ENCODE measurements at places on chromosomes 6 and 20. TPM values are rescaled to one million over a fixed set of nuclear protein-coding genes. Genes with fewer than 3 reads are reported as not detected.

GRCh38 chr20:3275064-3275935 is 36.3 kb upstream of the SLC4A11 start:
- no peak overlapping the region for H3K4me3 ChIP-seq
- H3K36me3 ChIP-seq: peaks cover 6% of the 10 kb centered on the region
- no peaks in the 10 kb centered on the region for H3K27me3 ChIP-seq

- H3K36me3 ChIP-seq: no peaks in the 10 kb centered on the region
- H3K4me3 ChIP-seq: no peak overlapping the region
- no peaks in the 10 kb centered on the region for H3K27me3 ChIP-seq
- H3K27ac ChIP-seq: no peak overlapping the region
- DNase-seq: no peak
Measured at GRCh38 chr20:61600016-61600415, 348.0 kb downstream of the CDH4 start.

Gene OTOR
- not detected for polyA plus RNA-seq

DNA sequence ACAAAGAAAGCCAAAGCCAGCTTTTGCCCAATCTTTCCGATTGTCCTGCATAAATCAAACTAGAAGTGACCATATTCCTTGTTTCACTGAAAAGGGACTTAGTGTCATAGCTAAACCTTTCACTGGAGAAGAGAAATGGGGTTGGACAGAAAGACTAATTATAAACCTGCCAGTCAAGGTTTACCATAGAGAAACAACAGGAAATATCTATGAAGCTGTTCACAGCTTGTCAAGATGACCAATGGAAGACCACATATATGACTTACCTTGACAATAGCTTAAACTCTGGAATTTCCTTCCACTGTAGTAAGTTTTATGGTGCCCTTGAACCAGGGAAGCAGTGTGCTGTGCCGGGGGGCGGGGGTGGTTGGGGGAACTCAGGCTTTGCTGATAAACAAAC is 107.7 kb upstream of the PHACTR1 start:
- no peak overlapping the region for H3K27ac ChIP-seq
- H3K27me3 ChIP-seq: peaks cover 6% of the 10 kb centered on the region
- H3K4me1 ChIP-seq: peaks cover 8% of the 10 kb centered on the region
- no peaks in the 10 kb centered on the region for H3K36me3 ChIP-seq
- H3K4me3 ChIP-seq: no peak overlapping the region

Gene TNFAIP3
- 86.2 TPM for polyA plus RNA-seq

GRCh38 chr6:158517581-158517980 is 42.3 kb upstream of the TMEM181 start:
- no peak overlapping the region for H3K27ac ChIP-seq
- H3K36me3 ChIP-seq: no peaks in the 10 kb centered on the region
- H3K4me3 ChIP-seq: no peak overlapping the region
- H3K4me1 ChIP-seq: peaks cover 12% of the 10 kb centered on the region

Gene SSTR4
- polyA plus RNA-seq: not detected

Gene NT5E
- 9.9 TPM for polyA plus RNA-seq

Gene CNR1
- polyA plus RNA-seq: 4.8 TPM

DNA sequence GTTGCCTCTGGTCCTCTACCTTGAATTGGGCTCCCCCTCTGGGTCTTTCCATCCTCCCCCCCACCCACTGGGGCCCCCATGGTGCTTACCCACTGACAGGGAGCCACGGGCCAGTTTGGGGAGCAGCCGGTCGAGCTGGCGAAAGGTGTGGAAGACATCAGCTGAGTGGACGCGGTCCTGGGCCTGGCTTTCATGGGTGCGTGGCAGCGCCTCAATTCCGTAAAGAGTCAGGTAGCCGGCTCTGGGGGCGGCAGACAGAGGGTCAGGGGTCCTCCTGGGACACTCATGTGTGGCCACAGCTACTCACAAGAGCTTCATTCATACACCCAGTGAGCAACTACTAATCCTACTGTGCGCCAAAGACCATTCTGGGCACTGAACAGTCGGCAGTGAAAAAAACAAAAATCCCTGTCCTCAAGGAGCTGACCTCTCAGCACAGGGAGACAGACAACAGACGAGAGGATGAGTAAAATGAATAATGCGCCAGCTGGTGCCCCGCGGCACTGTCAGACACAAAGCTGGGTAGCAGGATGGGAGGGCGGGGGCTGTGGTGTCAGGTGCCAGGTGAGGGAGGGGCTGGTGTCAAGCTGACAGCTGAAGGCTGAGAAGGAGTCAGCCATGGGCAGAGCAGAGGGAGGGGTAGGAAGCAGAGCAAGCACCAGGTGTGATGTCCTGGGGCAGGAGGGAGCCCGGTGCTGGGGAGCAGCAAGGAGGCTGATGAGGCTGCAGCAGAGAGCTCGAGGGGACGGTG is 28.3 kb downstream of the PTGIS start:
- no peak for DNase-seq
- no peak overlapping the region for H3K4me3 ChIP-seq
- H3K27ac ChIP-seq: no peak overlapping the region
- no peaks in the 10 kb centered on the region for H3K36me3 ChIP-seq
- H3K27me3 ChIP-seq: no peaks in the 10 kb centered on the region

- H3K27me3 ChIP-seq: no peaks in the 10 kb centered on the region
- no peak overlapping the region for H3K4me3 ChIP-seq
- H3K36me3 ChIP-seq: no peaks in the 10 kb centered on the region
Measured at GRCh38 chr20:8757146-8757545, 311.7 kb upstream of the PLCB4 start.

Gene MAVS
- 14.7 TPM for polyA plus RNA-seq

DNA sequence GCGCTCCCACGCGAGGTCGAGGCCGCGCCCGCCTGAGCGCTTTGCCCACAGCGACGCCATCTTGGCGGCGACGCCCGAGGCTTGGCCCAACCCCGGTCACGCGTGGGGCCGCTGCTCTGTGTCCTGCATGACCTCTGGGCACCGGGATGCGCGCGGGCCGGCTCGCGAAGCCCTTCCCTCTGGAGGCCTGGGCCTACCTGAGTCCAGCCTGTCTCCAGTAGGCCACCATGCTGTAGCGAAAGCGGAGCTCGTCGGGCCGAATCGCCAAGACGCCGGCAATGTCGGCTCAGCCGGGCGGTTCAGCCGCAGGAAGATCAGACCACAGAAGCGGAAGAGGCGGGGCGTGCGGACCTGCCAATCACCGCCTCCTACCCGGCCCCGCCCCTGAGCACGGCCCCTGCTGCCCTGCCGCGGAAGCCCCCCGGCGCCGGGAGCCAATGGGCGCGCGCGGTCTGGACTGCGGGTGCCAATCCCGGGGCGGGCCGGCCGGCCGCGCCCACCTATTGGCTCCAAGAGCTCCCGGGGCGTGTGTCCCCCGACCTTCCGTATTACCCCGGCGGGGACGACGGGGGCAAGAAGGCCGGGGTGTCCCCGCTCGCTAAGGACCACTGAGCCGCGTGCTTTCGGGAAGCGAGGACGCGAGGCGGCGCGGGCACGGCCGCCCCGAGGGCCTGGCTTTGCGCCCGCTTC is at the start of gene ATP5F1E:
TSS of gene ATP5F1E (minus strand) at position 313 of the 690 bp plus-strand sequence. CDS start at position 229, 84 bp downstream.
- no peaks in the 10 kb centered on the region for H3K27me3 ChIP-seq
- DNase-seq: peak; percentile 98
- H3K27ac ChIP-seq: peak within 1 kb of the TSS; percentile 84
- peaks cover 68% of the 10 kb centered on the region for H3K36me3 ChIP-seq

- no peaks in the 10 kb centered on the region for H3K27me3 ChIP-seq
- H3K36me3 ChIP-seq: no peaks in the 10 kb centered on the region
- H3K4me1 ChIP-seq: no peaks in the 10 kb centered on the region
- no peak for DNase-seq
- no peak overlapping the region for H3K27ac ChIP-seq
Measured at GRCh38 chr6:89180971-89181370, 35.1 kb downstream of the PM20D2 start.

DNA sequence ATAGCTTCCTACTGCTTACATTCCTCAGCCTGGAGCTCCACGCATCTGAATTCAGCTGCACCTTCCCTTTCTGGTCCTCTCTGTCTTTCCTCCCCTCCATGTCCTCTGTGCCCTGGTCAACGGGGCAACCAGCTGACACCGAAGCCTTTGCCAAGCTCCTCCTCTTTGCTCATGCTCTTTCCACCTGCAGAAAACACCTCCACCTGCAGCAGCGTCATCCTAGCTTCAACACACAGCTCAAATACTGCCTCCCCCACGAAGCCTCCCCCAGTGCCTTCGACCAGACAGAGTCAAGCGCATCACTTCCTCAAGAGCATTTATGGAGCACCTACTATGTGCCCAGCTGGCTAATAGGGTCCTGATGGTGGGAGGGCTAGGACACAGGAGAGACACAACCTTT is 9.2 kb downstream of the CDH22 start:
- no peak for DNase-seq
- H3K4me3 ChIP-seq: no peak overlapping the region
- H3K27me3 ChIP-seq: peaks cover 4% of the 10 kb centered on the region
- H3K36me3 ChIP-seq: no peaks in the 10 kb centered on the region
- H3K27ac ChIP-seq: no peak overlapping the region

Data from B cell (primary cell).